Epithelial cell of esophagus (primary cell): ENCODE measurements at places on chromosomes 12 and 14.

- no peak for DNase-seq
These were observed 35.5 kb downstream of the ATF7 start for GRCh38 chr12:53590652-53591051.

GRCh38 chr14:74946659-74947281 is 8.6 kb downstream of the PGF start:
- DNase-seq = peak; percentile 66

- DNase-seq = peak; percentile 22
These were observed 13.7 kb upstream of the OR10AD1 start for GRCh38 chr12:48216785-48217184.

GRCh38 chr14:55074662-55075061 is 23.2 kb downstream of the MAPK1IP1L start:
- DNase-seq = peak; percentile 42

DNA sequence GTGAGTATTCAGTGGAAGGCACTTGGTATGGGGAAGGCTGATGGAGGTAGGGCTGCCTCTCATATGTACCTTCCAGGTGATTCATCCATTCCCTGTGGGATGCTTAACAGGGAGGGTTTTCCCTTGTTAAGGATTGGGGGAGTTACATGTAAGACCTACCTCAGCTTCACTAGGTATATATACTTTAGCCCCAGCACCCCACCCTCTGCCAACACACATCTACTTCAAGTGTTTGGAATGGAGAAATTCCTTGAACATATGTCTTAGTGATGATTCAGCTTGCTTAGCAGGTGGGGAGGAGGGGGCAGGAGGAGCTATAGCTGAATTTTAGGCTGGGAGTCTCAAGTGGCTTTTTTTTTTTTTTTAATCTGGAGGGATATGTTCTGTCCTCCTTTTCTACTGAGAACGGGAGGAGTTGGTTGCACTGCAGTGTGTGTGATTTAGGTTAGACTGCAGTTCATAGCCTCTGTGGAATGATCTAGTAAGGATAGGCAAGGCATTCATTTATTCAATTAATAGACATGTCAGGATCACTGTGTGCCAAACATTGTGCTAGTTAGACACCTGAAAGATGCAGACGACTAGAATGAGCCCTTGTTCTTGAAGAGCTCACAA is 1.7 kb downstream of the PIP4K2C start:
- DNase-seq = peak; percentile 67

- DNase-seq = no peak
These were observed 22.0 kb upstream of the VWF start for GRCh38 chr12:6146509-6146908.

GRCh38 chr14:95095996-95096395 is 61.3 kb downstream of the DICER1 start:
- DNase-seq = no peak

- no peak for DNase-seq
These were observed 56.4 kb upstream of the GRIP1 start for GRCh38 chr12:66735275-66735674.

- DNase-seq = peak; percentile 36
These were observed 84.7 kb downstream of the GALNT4 start for GRCh38 chr12:89439941-89440340.

DNA sequence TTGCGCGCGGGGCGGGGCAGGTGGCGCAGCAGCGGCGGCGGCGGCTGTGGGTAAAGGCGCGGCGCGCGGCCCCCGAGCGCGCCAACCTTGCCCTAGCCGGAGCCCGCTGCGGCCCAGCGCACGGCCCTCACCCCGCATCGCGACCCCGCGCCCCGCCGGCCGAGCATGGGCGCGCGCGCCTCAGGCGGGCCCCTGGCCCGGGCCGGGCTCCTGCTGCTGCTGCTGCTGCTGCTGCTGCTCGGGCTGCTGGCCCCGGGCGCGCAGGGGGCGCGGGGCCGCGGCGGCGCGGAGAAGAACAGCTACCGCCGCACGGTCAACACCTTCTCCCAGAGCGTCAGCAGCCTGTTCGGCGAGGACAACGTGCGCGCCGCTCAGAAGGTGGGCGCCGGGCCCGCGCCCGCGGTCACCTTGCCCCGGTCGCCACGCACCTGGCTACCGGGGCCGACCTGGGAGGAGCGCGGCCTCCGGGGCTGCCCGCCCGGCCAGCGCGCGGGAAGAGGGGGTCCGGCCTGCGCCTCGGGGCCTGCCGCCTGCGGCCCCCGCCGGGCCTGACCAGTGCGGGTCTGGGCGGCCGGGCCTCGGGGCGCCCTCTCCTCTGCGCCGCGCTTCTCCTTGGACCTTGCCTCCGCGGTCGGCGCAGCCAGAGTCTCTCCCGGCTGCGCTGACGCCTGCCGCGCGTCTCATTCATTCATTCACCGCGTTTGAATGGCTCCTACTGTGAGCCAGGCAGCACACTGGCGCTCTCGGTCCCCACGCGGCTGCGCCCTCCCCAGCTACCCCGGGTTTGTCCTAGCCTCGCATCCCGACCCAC is at the start of gene BRI3BP:
TSS of gene BRI3BP (plus strand) at position 20 of the 811 bp plus-strand sequence. CDS start at position 166, 146 bp downstream.
- DNase-seq = peak; percentile 63

DNA sequence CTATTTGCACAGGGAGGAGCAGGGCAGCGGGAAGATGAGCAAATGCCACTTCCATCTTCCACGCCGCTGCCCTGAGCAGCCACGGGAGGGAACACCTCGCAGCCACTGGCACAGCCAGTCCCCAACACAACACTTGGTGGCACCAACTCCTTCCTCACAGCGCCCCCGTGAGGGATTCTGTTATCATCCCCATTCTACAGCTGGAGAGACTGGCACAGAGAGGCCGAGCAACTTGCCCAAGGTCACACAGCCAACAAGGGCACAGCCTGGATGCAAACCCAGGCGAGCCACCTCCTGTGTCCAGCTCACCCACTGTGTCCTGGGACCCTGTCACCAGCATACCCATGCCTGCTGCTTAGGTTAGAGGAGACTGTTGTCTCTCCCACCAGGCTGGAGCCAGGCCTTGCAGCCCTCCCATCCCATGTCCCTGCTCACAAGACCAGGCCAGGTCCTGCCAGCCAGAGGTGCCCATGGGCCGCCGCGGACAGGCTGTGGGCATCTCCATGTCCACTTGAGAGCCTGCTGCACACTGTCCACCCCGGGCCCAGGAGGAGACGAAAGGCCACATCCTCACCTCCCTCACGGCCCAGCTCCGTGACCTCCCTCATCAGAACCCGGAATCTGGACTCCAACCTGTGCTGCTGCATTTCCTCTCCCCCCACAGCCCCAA is 57.0 kb downstream of the NCOR2 start:
- peak; percentile 33 for DNase-seq

- no peak for DNase-seq
These were observed 34.6 kb upstream of the PPP2R5C start for GRCh38 chr14:101726954-101727302.

- peak; percentile 8 for DNase-seq
These were observed 22.3 kb downstream of the SNW1 start for GRCh38 chr14:77738559-77739250.

DNA sequence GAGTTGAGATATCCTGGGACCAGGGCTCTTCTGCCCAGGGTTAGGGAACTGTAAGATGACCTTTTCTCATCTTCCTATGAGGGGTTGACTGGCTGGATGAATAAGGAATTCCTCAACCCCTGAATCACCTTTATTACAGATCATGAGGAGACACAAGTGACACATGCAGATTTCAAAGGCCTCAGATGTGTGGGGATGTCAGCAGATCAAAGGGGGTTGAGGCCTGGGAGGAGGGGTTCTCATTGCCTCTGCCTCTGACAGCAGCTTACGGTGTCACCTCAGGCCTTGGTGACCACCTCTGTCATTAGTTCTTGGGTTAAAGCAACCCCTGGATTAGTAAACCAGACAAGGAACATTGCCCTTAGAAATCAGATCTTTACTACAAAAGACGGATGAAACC is 2.1 kb upstream of the KRT72 start:
- peak; percentile 56 for DNase-seq

GRCh38 chr14:41608681-41609390 is 2.2 kb downstream of the LRFN5 start:
- no peak for DNase-seq

DNA sequence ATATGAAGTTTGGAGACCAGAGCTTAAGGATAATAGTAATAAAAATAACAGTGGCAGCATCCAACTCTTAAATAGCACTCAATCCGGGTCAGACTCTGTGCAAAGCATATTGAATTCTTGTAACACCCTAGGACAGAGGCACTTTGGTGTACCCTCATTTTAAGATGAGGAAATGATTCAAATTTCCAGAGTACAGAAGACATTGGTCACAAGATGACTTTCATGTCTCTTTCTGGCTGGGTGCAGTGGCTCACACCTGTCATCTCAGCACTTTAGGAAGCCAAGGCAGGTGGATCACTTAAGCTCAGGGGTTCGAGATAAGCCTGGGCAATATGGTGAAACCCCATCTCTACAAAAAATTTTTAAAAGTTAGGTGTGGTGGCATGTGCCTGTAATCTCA is 235.8 kb downstream of the SLC15A4 start:
- peak; percentile 0 for DNase-seq

DNA sequence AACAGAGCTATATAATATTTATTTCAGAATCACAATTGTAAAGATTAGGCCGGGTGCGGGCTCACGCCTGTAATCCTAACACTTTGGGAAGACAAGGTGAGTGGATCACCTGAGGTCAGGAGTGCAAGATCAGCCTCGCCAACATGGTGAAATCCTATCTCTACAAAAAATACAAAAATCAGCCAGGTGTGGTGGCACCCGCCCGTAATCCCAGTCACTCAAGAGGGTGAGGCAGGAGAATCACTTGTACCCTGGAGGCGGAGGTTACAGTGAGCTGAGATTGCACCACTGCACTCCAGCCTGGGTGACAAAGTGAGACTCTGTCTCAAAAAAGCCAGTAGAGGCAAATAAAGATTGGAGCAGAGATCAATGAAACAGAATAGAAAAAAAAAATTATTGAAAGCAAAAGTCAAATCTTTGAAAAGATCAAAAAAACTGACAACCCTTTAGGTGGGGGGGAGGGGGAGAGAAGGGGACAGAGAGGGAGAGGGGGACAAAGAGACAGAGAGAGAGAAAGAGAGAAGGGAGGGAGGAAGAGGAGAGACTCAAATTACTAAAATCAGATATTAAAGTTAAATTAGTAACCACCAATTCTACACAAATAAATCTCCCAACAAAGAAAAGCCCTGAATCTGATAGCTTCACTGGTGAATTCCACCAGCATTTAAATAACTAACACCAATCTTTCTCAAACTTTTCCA is 52.4 kb upstream of the AP4S1 start:
- no peak for DNase-seq

GRCh38 chr14:54674046-54674741 is 107.3 kb downstream of the SAMD4A start:
- no peak for DNase-seq

DNA sequence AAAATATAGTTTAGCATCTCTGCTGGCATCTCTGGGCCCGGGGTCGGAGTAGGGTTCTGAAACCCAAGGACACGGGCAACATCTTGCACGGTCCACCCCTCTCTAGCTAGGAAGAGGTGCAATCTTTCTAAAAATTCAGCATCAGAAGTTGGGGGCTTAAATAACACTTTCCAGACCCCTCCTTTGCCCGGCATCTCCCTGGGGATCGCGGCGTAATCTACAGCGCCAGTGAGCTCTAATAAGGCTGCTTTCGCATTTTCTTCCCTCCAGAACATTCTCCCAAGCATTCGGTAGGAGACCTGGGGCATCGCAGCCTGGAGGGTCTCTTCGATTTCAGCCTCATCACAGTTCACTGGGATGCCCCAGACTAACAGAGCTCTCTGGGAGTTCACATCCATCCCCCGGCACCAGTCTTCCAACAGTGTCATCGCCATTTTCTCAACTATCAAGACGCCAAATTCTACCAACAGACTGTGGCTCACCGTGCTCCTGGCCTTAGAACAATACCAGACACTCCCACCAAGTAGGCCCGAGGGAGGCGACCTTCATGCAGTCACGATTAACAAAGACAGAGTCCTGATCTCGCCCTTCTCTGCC is 880 bp downstream of the PNMA1 start:
- DNase-seq = no peak

GRCh38 chr14:23056145-23056955 is 970 bp downstream of the CDH24 start:
- DNase-seq = peak; percentile 74

DNA sequence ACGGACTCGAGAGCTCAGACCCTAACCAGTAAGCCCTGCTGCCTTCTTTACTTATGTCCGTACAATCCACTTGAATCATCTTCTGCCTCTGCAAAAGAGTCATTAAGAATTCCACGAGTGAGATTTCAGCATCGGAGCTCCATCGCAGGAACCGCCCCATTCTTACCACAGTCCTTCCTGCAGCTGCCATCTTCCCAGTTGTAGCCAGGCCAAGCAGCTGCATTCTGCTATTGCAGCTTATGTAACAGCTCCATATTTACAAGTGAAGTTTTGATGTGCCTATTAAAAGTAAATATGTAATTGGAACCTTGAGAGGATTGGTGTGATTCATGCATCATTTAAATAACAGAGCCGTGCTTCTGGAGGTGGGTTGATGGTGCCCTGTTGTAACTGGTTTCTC is 157.4 kb downstream of the KICS2 start:
- DNase-seq = no peak

GRCh38 chr12:111887926-111888745 is 46.1 kb downstream of the MAPKAPK5 start:
- DNase-seq = no peak

GRCh38 chr12:87801860-87802720 is 227.1 kb downstream of the C12orf50 start:
- DNase-seq = no peak

DNA sequence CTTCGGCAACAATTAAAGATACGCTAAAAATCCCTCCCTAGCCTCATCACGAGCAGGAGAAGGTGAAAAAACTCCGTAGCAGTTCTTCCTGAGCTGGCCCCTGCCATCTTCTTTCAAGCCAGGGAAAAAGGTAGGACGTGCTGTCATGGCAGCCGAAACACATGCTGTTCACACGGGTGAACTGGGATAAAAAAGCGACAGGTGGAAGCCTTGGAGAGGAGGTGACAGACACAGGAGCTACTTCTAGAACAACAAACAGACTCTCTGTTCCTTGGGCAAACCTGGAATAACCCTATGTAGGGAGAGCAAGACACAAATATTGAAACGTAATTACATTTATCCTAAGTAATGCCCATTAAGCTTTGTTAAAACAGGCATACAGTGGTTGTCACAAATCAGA is 81.3 kb downstream of the KCNK10 start:
- no peak for DNase-seq

GRCh38 chr14:61145903-61146481 is 135.1 kb downstream of the TMEM30B start:
- DNase-seq = peak; percentile 76

- peak; percentile 40 for DNase-seq
These were observed 20.5 kb downstream of the SLC11A2 start for GRCh38 chr12:51005671-51006070.

DNA sequence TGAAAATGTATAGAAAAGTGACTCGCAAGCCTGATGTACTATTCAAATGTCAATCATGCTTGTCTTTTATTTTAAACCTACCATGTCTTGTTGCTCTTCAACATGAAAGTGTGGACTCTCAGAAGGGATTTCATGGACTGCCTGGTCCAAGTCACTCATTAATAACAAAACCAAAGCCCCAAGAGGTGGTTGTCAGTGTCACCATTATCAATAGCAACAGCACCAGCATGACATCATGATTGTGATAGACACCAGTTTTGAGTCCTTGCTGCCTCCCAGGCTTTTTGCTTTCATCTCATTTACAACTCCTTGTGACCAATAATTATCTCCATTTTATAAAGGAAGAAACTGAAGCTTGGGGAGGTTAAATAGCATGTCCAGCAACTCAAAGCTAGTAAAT is 112.0 kb upstream of the TMPO start:
- no peak for DNase-seq
